ENCODE measurements at places on chromosomes 16 and 17.

DNA sequence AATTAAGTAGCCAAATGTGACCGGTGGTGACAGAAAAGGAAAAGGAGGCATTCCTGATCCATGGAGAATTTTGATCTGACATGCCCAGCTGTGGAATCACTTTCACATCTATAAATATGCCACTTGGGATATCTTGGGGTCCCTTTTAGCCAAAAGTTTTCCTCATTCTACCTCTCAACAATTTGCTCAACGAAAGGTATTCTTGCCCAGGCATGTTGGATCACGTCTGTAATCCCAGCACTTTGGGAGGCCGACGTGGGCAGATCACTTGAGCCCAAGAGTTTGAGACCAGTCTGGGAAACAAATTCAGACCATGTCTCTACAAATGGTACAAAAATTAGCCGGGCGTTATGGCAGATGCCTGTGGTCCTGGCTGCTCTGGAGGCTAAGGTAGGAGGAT is 24.3 kb downstream of the LITAF start:
- no peak for DNase-seq

- DNase-seq, result no peak
Measured at GRCh38 chr17:36085765-36086164, 4.2 kb downstream of the CCL3 start.

GRCh38 chr17:15744074-15744676 is 12.1 kb downstream of the TBC1D26 start:
- no peak for DNase-seq

- no peak for DNase-seq
Measured at GRCh38 chr17:49979748-49980479, 10.9 kb downstream of the DLX4 start.

GRCh38 chr16:65271996-65272395 is 150.1 kb upstream of the CDH11 start:
- no peak for DNase-seq

DNA sequence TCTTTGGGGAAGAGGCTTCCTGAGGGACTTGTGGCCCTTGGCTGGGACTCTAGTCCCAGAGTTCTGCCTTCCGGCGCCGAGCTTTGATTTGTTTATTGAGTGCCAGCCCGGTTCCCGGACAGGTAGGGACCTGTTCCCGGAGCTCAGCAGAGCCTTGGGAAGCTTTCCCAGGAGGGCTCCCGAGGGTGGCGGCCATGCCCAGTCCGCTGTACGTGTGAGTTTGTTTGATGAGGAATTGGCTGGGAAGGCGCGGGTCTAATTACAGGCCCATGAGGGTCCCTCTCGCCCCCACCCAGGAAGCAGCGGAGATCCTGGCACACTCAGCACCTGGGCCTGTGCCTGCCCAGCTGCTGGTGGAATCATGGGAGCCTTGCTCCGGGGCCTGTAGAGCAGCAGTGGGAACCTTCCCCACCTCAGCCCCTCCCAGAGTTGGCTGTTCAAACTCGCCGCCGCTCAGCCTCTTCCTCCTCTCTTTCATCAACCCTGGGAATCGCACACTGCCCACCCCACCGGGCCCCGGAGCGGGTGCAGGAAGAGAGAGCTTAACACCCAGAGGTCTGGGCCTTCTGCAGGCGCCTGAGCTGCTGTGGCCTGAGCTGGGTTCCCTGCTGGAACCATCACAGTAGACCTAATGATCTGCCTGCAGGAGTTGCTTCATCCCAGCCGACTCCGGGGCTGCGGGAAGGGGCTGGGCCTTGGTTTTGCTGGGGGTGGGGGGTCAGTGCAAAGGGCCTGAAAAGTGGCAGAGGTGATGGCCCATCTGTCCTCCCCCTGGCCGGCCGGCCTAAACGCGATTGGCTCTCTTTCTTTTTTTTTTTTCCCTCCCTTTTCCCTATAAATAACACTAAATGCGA is 313.7 kb downstream of the SEC14L1 start:
- no peak for DNase-seq

DNA sequence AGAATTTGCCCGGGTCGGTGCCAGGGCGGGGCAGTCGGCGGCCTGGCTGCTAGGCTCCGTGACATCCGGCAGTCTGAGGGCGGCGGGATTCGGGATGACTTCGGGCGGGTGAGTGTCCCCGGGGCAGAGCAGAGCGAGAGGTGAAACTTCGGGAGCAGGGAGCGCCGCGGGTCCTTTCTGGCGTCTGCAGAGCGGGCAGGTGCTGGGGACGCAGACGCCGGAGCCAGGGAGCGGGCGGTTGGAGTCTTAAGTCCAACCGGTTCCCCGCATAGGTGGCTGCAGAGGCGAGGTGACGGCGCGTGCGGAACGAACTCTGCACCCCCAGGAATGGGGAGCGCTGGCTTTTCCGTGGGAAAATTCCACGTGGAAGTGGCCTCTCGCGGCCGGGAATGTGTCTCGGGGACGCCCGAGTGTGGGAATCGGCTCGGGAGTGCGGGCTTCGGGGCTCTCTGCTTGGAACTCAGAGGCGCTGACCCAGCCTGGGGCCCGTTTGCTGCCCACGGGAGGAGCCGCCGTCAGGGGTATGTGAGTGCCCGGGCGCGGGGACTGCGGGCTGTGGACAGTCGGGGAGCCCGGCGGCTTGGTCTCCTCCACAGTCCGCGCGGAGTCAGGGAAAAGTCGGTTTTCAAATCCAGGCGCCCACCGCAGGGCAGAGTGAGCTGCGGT is at the start of gene B4GALNT2:
TSS of gene B4GALNT2 (plus strand) at position 71 of the 666 bp plus-strand sequence. CDS start at position 95, 24 bp downstream.
- DNase-seq, result no peak

GRCh38 chr16:75943705-75944514 is 217.6 kb upstream of the CPHXL start:
- DNase-seq, result no peak

GRCh38 chr17:75549246-75550138 is 24.0 kb downstream of the LLGL2 start:
- DNase-seq, result no peak

DNA sequence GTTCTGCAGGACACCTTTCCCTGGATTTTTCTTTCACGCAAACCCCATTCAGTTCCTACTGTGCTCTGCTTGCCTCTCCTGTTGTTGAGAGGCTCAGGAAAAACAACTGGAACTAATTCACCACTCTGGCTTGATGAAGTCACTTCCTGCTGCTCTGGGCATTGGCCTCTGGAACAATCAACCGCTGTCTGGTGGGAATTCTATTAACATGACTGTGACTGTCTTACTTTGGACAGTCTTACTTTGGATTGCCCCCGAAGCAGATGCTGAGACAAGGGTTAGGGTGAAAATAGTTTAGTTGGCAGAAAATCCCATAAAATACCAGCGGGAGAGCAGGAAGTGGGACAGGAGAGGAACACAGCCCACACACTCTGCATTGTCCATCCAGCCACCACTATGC is 90.0 kb upstream of the HSBP1 start:
- DNase-seq, result no peak

GRCh38 chr17:32523827-32524552 is 37.2 kb downstream of the CDK5R1 start:
- no peak for DNase-seq

DNA sequence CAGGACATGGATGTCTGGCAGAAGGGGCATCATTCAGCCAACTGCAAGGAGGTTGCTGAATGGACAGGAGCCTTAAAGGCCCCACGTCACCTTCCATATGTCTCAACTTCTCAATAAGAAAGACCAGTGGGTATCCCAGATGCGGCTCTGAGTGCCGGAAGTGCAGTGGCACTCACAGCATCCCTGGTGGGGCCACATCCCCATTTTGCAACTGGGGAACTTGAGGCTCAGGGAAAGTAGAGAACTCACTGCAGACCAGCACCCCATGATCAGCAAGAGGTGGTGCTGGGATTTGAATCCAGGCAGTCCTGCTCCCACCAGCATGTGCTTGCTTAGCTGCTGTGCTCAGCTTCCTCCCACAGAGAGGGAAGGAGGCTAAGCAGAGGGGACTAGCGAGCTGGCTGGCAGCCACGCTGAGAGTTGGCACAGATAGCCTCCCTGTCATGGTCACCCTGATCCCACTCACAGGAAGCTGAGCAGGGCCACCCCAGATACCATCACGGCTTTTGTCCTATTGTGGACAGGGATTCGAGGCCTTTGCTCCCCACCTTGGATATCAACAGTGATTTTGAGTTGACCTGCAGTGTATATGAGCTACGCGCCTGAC is 294.2 kb upstream of the FOXF1 start:
- no peak for DNase-seq

DNA sequence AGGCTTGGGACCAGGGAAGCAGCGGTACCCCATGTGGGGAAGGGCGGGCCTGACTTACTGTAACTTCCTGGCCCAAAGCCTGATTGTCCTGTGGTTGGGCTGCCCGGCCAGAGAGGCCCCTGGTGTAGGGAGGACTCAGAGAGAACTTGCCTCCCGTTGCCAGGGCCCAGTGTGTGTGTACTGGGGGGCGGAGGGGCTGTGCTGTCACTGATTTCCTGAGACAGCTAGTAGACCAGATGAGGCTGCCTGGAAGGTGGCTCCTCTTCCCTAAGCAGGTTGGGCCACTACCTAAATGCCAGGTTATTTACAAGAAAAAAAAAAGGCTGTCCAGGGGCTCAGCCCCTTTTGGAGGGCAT is 16.7 kb downstream of the SOCS3 start:
- DNase-seq, result peak; percentile 74

DNA sequence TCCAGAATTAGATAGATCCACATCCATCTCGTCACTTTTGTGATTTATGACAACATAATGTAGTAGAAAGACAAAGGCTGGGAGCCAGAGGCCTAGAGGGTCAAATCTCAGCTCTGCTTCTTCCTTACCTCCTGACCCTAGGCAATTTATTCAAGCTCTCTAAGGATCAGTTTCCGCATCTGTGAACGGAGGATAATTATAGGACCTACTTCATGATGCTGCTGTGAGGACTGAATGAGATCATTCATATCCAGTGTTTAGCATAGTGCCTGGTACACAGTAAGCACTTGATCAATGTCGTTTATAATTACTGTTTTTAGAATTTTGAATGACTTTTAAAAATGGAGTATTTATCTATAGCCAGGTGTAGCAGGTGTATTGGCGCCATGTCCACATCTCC is 128.4 kb downstream of the SHISA9 start:
- no peak for DNase-seq

- no peak for DNase-seq
Measured at GRCh38 chr17:16443511-16444257, 28.3 kb downstream of the TRPV2 start.

DNA sequence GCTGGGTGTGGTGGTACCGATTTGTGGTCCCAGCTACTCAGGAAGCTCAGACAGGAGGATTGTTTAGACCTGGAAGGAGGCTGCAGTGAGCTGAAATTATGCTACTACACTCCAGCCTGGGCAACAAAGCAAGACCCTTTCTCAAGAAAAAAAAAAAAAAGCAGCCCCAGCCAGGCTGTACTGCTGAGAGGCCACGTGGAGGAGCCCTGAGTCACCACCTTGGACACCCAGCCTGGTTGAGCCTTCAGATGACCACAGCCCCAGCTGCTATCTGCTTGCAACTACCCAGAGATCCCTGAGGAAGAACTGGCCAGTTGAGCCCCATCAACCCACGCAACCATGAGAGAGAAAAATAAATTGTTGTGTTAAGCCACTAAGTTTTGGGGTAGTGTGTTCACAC is 23.6 kb upstream of the GPRC5C start:
- no peak for DNase-seq

- no peak for DNase-seq
Measured at GRCh38 chr16:24667244-24667764, 62.1 kb upstream of the TNRC6A start.

GRCh38 chr17:76466775-76467130 is 650 bp upstream of the AANAT start:
- DNase-seq, result no peak

DNA sequence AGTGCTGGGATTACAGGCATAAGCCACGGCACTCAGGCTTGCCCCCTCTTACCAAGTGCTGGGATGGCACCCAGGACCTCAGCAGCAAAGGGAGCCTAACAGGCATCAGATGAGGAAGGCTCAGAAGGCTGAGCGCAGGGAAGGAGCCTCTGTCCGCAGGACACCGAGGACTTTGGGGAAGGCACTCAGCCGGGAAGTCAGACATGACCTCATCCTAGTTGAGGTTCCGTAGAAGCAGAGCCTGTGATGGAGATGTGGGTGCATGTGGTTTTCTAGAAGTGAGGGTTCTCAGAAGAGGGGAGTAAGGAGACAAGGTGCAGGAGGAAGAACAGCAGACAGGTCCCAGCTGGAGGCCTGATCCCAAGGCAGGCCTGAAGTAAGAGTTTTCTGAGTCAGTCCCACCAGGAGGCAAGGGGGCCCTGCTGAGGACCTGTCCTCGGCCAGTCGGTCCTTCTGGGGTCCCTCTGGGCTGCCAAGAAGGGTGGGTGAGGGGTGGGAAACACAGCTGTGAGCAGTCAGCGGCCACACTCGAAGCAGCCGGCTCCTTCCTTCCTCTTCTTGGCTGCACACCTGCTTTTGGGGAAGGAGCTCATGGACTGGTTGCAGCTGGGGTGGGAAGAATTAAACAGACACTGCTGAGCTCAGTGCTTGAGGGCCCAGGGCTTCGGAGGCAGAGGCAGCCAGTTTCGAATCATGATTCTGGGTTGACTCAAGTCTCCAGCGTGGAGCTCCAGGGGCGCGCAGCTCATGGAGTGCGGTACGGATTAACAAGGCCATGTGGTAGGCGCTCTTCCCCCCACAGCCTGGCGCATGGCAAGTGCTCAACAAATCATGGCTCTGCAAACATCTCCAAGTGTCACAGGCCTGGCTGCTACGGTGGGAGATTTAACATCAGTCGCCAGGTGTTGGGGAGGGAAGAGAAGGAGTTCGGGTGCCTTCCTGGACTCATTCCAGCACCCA is 38.9 kb upstream of the SNN start:
- DNase-seq, result no peak

DNA sequence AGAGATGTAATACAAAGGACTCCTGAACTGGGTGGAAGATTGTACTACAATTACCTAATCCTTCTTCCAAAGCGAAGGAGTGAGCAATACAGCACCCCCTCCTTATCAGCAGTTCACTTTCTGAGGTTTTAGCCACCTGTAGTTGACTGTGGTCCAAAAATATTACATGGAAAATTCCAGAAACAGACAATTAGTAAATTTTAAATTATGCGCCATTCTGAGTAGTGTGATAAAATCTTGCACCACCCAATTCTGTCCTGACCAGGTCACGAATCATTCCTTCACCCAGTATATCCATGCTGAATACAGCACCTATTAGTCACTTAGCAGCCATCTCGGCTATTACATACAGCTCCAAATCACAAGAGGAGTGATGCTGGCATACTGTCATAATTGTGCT is 23.2 kb downstream of the VPS53 start:
- DNase-seq, result no peak

- DNase-seq, result no peak
Measured at GRCh38 chr16:84605339-84605848, 12.5 kb downstream of the COTL1 start.

- DNase-seq, result no peak
Measured at GRCh38 chr16:30992931-30993816, 8.2 kb downstream of the HSD3B7 start.

- DNase-seq, result no peak
Measured at GRCh38 chr16:83742124-83742899, 65.5 kb upstream of the HSBP1 start.

Data from thoracic aorta (tissue), 2 donors.